ENCODE measurements at places on chromosomes 13 and 19.

DNA sequence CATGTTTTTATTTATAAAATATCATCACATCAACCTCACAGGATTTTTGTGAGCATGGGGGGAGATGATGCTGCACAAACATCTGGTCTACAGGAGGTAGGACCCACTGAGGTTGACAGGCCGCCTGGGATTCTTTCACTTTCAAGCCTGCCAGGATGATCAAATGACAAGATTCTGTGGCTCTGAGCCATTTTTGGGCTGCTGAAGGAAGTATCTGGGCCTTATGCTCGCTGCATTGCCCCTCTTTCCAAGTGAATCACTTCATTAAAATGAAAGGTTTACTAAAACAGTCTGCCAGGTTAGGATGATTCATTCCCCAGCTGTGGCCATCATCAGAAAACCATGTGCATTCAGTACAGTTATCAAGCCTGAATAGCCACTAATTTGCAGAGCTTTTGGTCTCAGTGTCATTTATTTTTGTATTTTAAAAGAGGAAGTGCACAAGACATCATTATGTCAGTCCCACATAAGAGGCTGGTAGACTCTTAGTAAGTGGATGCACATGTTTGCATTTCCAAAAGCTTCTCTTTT lies 34.4 kb downstream of the STARD13 start:
- DNase-seq: no peak

GRCh38 chr13:57624565-57625435 lies 6.7 kb upstream of the PCDH17 start:
- DNase-seq: no peak

DNA sequence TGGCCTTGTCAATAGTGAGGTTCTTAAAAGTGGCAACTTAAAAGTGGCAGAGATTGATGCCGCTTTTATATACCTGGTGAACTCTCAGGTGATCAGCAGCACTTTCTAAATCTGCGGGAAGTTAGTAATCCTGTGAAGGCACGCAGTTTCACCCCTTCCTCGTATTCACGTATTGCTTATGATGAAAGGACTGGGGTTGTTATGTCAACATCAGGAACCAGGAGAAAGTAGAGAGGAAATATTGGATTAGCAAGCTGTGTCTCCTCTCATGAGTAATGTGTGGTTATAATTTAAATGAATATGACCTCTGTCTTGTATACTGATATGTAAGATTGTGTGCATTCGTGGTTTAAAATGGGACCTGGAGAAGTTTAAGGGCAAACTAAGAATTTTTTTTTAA lies 544.6 kb downstream of the SLITRK6 start:
- DNase-seq: no peak

- no peak for DNase-seq
Measured at GRCh38 chr19:58559275-58560006, 1.0 kb upstream of the UBE2M start.

DNA sequence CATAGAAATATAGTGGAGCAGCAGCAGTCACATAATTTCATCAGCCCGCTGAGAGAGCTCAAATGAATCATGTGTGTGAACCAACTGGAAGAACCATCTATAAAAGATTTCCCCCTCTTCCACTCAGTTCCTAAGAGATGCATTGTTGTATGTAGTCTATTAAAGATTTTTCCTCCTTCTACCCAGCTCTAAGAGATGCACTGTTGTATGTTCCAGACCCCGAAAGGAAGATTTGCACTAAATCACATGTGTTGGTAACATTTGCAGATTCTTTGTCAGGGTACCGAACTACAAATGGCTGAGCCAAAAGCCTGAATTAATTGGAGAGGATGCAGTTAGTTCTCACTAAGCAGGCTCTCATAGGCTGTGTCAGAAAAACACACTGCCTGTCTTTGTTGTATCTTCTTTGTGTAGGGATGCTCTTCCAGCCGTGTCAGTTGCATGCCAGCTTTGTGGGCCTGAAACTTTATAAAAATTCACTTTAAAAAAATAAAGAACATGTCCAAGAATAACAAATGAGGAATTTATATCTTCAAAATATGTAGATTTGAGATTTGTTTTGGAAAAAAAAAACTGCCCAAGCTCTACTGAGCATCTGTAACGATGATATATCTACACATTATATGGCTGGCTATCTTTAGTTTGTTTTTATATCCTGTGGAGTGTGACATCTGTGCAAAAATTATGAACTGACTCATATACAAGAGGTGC lies 223.1 kb downstream of the MZT1 start:
- DNase-seq: no peak

DNA sequence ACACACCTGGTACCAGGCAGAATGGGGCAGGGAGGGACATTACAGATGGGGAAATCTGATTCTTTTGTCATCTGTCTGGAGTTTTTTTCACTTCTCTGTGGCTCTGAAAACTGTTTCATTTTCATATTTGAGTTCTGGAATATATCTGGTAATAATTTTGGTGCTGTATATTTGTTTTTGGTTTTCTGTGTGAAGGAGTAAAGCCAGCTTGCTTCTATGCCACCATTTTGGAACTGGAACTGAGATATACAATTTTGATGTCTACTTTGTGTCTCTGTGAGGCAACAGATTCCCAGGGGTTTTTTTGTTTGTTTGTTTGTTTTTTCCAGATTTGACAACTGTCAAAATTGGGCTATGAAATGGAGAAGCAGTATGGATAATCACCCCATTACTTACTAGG lies 16.1 kb downstream of the CEACAM4 start:
- no peak for DNase-seq

DNA sequence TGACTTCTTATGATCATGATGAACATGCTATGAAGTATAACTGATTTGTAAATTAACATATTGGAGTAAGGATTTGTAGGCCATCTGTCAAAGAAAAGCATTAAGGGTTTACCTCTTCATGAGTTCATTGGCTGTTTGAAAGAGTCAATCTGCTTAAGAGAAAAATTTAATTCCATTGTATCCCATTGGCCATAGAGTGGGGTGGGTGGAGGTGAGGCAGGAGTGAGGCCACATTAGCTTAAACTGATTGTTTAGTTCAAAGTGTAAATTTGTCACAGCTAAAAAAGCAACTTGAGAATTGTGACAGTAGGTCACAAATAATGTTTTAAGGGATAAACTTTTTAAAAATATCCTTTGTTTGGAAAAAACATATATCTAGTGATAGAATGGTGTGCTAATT lies 11.4 kb downstream of the GPR180 start:
- DNase-seq: no peak

DNA sequence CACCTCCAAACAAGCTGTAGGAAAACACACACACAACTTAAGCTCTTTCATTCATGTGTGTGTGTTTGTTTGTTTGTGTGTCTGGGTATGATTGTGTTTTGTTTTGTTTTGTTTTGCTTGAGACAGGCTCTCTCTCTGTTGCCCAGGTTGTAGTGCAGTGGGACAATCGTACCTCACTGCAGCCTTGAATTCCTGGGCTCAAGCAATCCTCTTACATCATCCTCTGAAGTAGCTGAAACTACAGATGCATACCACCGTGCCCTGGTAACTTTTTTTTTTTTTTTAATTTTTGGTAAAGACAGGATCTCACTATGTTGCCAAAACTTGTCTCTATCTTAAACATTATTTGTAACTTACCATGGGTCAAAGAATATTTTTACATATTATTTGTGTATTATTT lies 431.7 kb downstream of the SLITRK1 start:
- DNase-seq: no peak

DNA sequence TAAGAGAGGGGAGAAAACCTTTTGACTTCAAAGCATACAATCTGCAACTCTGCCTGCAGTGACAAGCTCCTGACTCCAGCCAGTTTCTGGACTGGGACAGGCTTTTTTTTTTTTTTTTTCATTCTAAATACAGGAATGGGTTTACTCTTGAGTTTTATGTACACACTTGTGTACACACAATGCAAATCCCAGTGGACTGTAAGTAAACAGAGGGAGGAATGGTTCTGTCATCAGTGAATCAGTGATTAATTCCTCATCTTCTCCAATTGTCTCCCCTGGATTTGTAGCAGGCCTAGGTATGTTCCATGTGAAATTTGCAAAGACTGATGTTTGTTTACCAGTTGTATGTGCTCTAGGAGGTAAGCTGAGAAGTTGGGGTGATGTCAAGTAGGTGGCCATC lies 184.8 kb downstream of the SHISA2 start:
- DNase-seq: no peak

GRCh38 chr19:19110410-19111135 lies 27.7 kb downstream of the TMEM161A start:
- no peak for DNase-seq

DNA sequence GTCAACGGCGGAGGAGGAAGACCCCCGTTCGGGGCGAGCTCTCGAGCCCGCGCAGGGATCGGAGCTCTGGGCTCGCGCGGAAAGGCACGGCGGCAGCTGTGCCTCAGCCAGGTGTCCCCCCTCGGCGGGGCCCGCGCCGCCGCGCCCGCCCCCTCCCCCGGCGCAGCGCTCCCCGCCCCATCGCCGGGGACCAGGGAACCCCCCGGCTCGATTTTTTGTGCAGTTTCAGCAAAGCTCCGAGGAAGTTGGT lies 110.0 kb downstream of the KCNRG start:
- no peak for DNase-seq

DNA sequence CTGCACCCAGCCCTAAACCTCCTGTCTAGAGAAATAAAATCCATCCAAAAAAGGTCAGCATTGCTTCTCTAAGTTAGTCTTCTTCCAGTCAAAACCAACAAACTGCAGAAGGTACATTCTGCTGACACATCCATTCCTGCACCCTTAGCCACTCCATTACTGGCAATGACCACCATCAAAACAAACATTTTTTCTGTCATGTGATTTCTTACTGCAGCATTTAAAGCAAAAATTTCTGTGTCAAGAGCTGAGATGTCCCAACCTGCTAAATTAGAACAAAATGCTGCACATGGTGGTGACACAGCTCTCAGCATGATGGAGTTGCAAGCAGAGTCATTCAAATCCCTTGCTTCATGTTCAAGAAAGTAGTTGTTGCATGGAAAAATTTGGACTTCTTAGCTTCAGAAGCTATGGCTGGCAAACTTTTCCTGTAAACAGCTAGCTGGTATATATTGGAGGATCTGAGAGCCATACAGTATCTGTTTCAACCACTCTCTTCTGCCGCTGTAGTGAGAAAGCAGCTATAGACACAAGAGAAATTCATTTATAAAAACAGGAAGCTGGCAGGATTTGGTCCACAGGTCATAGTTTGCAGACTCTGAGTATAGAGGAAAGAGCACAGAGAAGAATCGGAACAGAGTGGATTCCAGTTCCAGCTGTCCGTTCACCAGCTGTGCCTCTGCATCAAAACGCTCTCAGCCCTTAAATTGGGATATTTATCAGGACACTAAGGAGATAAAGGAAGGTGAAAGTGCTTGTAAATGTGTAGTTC lies 17.4 kb downstream of the RUBCNL start:
- no peak for DNase-seq

DNA sequence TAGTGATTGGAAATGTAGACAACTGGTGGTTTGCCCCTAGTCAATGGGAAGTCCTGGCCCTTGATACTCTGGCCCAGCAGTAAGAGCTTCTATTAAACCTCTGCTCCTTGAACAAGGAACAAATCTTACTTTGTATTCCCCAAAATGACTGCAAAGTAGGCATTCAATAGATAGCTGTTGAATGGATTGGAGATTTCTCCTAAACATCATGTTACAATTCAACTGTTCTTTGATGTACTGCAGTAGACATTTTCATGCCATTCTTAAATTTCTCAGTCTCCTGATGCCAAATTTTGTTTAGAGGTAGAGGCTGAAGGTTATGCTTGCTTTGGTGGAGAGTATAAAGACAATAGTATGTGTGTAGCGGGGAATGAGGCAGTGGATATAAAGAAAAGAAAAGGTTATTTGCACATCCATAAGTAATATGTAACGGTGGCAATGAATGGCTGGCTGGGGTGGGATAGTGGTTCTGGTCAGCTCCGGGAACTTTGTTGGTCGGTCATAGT lies 12.8 kb downstream of the MIR17HG start:
- no peak for DNase-seq

DNA sequence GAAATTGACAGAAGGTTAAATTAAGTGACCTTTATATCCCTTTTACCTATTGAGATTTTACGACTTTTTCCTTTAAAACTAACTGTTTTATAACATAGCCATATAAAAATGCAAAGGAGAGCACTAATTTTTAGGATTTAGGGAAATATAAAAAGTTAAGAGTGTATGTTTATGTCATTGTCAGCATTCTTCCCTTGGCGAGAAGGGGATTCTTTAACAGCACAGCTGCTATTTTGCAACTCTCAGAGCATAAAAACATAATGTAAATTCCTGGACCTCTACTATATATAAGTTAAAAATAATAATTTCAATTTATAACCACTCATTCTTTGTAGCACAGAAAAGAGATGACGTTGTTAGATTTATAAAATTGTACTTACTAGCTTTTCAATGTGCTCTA lies 363.2 kb downstream of the DACH1 start:
- no peak for DNase-seq

DNA sequence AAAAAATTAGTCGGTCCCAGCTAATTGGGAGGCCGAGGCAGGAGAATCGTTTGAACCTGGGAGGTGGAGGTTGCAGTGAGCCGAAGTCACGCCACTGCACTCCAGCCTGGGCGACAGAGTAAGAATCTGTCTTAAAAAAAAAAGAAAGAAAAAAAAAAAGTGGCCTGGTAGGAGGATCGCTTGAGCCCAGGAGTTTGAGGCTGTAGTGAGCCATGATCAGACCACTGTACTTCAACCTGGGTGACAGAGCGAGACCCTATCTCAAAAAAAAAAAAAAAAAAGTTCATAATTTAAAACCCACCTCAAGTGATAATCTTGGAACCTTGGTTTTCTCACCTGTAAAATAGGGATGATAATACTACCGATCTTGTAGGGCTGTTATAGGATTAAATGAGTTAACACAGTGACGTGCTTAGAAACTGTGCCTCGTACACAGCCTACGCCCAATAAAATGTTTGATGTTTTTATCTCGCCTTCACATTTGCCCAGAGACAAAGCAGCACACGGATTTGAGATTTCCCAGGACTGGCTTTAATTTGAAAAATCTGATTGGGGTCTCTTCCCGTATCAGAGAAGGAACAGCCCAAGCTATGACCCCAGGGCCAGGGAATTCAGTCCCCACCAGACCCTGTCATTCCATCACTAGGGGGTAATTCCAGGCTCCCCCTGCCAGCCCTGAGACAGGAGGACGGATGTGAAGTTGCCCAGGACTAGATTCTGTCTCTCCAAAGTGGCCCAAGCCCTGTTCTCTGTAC lies 3.6 kb downstream of the SERTAD1 start:
- DNase-seq: no peak

DNA sequence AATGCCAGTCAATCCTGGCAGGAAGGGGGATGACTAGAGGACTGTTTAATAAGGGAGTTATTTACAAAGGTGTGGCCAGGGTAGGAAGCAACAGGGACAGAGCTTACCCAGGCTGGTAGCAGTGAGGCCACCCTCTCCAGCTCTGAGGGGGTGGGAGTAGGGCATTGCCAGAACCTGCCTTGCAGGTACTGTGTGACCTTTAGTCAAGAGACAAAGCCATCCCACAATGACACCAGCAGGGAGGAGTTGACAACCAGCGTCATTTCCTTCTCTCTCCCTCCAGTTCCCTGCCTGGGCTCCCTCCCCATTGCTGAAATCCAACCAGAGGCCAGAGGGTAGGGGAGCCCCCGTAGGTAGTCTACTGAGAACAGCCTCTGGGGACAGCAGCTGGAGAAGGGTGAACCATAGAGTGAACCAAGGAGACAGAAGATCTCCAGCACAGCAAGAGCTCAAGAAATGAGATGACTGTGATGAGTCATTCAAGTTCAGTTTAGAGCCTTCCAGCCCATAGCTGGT lies 33.3 kb upstream of the SPATA13 start:
- no peak for DNase-seq

- DNase-seq: no peak
Measured at GRCh38 chr13:105282406-105283285, 1252.8 kb downstream of the EFNB2 start.

GRCh38 chr19:7846155-7846646 lies 16.2 kb downstream of the EVI5L start:
- no peak for DNase-seq

- no peak for DNase-seq
Measured at GRCh38 chr19:50000841-50001557, 24.2 kb downstream of the VRK3 start.
